ENCODE measurements at places on chromosomes 11 and 22. TPM values are rescaled to one million over a fixed set of nuclear protein-coding genes. Genes with fewer than 3 reads are reported as not detected.

GRCh38 chr22:42289671-42290541, 19.5 kb upstream of the TCF20 start:
- no peak for DNase-seq

DNA sequence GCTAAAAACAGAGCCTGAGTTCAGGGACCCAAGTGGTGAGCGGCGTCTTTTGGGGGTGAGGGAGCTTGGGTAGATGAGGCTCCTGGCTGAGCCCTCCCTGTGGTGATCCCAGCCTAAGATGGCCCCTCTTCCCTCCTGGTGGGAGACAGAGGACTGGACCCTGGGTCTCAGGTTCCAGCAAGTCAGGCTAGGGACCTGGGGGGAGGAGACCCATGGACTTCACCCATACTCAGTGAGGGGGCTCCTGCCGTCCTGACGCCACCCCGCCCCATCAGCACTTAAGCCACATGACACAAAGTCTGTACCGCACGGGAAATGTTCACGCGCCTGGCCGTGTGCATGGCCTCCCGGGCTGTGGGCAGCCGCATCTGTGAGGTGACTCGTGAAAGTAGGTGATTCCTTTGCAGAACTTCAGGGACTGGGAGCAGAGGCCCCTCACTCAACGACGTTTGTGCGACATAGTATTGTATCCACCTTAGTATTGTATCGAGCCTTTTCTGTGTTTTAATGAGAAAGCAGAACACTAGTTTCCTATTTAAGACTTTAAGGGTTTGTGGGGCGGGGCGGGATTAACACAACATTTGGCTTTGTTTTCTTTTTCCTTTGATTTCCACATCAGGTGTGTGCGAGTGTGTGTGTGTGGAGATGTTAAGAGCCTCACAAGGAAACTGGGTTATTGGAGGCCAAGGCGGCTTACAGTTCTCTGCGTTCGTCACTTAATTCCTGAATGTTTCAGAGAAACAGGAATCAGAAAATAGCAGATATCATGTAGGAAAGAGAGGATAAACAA, 18.4 kb upstream of the TMEM191C start:
- DNase-seq: no peak

DNA sequence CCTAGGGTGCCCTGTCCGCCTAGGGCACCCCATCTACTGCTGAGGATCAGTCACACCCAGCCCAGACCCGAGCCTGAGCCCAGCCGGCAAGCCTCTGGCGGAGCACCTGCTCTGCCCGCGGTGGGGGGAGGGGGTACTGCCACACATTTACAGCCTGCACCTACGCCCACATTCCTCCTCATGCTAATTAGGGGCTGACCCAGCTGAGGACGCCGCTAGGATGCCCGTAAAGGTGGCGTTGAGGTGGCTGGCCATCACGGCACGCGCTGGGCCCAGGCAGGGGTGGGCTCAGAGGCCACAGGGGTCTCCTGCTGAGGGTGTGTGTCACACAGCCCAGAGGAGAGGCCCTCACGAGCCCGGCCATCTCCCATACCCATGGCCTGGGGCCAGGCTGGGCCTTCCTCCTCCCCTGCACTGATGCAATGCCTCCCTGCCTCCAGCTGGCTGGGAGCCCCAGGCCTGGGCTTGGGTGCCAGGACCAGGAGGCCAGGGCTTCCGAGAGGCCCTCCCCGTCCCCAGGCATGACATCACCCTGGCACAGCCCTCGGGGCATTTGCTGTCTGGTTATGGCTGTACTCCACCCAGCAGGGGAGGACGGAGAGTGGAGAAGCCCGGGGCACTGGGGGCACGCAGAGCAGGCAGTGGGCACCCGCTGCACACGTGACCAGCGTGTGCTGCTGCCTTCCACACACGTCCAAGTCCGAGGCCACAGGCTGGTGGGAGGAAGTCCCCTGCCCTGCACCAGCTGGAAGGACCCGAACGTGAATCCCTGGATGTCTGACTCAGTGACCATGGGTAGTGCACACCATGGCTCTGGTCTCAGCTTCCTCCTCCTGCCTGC, 12.7 kb downstream of the DUSP8 start:
- DNase-seq: peak; percentile 57

DNA sequence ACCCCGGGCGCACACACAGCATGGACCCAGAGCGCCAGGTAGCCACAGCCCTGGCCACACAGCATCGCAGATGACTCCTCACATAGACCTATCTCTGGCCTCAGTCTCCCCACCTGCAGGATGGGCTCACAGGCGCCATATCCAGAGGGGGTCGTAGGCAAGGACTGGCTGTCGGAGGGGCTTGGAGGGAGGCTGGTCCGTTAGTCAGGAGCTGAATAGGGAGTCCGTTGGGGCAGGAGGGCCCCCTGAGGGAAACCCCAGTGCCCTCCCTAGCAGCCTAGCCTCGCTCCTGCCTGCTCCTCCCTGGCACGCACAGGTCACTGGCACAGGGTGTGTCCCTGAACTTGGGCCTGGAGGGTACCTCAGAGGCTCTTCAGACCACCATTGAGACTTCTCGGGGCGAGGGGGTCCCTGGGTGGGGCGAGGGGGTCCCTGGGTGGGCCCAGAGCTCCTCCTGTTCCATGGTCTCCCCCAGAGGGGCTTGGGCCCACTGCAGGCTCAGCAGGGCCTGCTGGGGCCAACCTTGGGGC, 2.0 kb downstream of the PLXNB2 start:
- DNase-seq: no peak

GRCh38 chr11:102912482-102912830, 37.7 kb upstream of the MMP12 start:
- DNase-seq: no peak

- no peak for DNase-seq
Observed at GRCh38 chr11:232783-233565, 3.2 kb downstream of the SIRT3 start.

DNA sequence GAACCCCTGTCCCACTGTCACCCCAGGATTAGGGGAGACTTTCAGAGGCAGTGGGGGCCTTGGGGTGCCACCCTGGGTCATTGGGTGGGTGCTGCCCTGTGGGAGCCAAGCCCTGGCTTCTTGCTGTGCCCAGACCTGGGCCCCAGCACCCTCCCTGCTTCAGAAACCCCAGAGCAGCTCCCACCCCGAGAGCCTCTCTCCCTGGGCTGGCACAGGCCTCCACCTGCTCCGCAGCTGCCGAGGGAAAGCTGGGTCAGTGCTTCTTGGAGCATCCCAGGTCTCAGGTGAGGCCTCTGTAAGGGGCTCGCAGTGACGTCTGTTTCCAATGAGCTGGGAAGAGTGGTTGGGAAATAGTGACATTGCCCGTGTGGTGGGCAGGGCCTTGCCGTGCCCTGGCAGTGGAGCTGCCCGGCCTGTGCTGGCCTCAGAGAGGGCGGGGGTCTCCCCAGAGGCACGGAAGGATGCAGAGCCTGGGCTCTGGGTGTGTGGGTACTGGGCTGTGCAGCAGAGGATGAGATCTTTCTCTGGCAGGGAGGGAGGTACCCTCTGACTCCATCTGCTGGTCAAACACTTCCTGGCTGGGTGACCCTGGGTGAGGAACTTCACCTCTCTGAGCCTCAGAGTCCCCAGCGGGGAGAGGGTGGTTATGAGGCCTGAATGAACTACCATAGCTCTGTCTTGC, 23.0 kb downstream of the C22orf23 start:
- DNase-seq: peak; percentile 63

DNA sequence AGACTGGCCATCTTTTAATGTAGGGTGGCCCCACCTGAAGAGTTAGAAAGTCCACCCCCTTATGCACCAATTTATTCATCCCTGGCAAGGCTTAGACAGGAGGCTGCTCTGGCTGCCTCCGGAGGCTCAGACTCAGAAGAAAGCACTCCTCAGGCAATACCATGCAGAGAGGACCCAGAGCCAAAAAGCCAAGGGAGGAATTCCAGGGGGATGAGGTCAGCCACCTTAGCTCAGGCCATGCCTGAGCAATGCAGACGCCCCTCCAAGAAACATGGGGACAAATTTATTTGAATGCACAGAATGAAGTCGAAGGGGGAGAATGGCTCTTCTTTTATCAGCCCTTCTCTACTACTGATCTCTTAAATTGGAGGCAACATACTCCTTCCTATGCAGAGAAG, 39.7 kb upstream of the GLYAT start:
- DNase-seq: no peak

- DNase-seq: no peak
Observed at GRCh38 chr22:31891366-31892079, 52.8 kb upstream of the YWHAH start.

UPK3A gene
- not detected for total RNA-seq

ZP1 gene
- not detected for total RNA-seq

SCN4B gene
- total RNA-seq: not detected

FIBP gene
- 157 TPM for total RNA-seq

CABP4 gene
- 1.3 TPM for total RNA-seq

MMP12 gene
- total RNA-seq: not detected

Data from lung microvascular endothelial cell (primary cell).